ENCODE measurements at places on chromosomes 7 and 10.

GRCh38 chr10:29588629-29589421 is 45.9 kb downstream of the SVIL start:
- no peak for DNase-seq

DNA sequence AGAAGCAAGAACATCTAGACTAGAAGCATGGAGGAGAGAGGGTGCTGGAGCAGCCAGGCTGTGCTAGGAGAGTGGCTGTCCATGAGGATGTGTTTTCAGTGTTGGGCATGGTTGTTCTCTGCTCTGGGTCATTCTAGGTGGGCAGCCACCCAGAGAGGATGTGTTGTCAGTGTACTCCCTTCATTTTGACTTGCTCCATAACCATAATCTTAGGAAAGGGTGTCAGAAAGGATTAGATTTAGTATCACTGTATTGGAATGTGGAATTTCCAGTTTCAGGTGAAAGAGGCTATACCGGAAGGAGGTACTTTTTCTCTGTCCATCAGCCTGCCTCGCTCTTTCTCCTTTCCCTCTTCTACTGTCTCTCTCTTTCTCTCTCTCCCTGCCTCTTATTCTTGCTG is 474.5 kb upstream of the PODXL start:
- no peak for DNase-seq

DNA sequence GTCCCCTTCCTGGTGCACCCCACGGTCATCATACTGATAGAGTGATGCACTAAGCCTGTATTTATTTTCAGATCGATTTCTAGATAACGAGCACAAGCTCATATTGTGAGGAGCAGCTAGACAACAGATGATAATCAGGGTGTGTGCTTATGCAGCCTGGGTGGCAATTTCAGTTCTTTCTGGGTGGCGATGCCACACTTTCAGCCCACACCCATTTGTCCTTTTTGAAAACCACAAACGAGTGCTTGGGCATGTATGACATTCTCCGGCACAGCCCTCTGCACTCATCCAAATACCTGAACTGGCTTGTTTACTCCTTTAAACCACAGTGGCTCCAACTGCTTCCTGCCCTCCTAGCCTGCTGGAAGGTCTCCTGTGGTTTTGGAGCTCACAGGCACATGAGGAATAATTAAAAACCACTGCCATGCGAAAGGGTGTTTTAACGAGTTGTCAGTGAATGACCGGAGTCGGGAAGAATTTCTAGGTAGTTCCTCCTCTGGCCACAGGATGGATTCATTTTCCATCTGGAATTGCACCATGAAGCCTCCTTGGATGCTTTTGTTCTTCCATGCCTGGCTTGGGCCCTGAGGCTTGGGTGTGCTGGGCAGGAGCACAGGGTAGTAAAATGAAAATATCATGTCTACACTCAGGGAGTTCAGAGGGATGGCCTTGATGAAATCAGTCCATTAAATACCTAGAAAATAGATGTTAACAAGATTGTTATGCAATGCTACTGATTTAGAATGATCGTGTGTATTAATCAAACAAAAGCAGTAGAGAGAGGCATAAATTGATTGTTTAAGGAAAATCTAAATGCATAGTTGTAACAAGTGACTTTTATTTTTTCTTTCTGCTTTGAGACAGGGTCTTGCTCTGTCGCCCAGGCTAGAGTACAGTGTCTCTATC is 52.4 kb upstream of the ITGB1 start:
- DNase-seq: peak; percentile 4

DNA sequence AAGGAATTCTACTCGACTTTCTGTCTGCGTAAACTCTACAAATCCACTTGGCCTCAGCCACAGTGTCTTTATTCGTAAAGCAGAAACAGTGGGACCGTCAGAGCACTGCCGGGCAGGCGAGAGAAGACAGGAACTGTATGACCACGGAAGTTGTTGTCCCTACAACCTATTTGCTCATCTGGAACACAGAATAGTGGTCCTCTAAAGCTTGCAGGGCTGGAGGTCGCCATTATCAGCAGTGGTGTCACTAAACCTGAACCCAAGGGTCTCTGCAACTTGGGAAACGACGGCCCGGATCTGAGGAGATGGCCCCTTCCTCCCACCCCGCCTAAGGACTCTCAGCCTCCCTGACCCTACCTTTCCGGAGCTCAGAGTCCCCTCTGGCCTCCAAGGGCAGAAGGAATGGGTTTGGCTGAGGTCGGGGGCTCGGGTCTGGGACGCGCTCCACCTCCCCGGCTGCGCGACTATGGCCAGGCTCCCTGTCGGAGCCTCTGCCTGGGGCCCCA is 442 bp downstream of the STYXL1 start:
- no peak for DNase-seq

DNA sequence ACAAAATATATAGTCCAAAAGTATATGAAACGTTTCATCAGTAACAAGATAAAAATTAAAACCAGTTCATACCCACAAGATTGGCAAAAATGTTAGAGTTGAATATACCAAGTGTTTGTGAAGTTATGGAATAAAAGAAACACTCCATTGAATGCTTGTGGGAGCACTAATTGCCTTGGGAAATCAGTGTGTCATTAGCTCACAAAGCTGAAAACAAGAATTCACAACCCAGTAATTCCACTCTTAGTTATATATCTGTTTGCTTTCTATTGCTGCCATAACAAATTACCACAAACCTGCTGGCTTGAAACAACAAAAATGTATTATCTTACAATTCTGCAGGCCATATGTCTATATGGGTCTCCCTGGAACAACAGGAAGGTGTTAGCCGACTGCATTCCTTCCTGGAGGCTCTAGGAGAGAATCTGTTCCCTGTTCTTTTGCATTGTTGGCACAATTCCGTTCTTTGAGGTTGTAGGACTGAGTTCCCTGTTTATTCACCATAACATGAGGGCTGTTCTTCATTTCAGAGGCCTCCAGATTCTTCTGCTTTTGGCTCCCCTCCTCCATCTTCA is 45.7 kb downstream of the SEM1 start:
- DNase-seq: peak; percentile 80

DNA sequence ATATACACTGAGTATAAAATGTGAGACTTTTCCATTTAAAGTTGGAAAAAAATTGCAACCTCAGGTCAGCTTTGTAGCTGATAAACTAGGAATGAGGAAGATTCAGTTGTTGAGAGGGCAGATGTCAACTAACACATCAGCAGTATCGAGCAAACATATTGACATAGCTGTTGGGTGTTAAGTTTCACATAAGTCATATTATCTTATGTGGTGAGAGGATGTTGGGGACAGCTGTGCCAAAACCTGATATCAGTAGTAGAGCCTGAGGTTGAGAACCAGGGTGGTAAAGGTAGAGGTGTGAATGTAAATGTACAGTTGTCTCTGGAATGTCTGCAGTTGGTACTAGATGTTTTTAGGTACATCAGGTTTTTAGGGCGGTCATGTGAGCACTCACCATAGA is 5.0 kb downstream of the ZRANB1 start:
- DNase-seq: no peak

- DNase-seq: no peak
Observed at GRCh38 chr7:1537535-1538412, 7.3 kb downstream of the MAFK start.

- no peak for DNase-seq
Observed at GRCh38 chr10:127125331-127125730, 71.1 kb downstream of the INSYN2A start.

DNA sequence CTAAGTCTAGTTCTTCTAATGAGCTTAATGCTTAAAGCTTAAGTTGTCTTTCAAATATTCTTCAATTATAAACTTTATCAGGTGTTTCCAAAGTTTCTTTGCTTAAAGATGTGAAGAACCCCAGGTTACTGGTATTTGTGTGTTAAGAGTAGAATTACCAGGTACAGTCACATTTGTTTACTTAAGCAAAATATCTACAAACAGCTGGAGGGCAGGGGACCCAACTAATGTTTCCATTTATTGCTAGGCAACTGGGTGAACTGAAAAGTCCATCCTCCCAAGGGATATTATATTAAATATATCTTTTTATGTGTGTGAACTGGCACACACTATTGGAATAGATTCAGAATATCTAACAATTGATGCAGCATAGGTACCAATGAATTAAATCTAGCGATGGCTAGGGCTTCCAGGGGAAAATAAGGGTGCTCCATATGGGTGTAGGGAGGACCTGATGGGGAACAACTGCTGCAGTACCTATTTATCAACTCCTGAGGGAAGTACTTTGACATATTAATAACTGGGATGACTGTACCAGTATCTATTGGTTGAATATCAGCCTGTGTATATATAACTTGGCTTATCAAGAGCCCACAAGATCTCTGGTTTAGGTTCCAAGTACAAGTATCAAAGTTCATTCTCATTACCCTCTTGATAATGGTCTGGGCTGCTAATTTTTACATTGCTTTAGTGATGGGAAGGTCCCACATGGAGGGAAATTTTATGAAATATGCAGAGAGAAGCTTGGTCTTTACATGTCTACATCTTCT is 10.3 kb upstream of the AGR3 start:
- peak; percentile 87 for DNase-seq

DNA sequence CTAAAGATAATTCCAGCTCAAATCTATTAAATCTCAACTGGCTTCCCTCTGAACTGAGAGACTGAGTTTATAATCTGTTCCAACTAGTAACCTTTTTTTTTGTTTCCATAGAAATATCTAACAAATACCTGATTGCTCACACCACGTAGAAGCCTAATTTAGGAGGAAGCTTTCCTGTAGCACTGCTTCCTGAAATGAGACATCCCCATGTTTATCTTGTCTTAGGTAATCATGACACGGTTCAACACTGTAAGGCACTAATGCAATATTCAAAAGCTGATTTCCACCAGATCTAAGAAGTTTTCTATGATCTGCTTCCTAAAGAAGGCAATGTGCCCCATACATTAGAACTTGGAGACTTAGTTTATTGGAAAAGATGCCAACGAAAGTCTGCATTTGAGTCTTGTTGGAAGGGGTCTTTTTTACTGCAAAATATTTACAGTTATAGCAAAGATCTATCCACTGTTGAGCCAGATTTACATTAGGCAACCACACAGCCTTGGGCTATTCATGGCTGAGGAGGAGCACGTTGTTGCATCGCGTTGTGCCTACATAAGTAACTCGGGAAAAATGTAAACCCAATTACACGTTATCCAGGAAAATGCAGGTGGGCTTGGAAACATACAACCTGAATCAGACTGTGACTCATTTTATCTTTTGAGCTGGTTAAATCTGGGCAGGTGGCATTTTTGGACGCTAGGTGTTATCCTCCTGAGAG is 66.3 kb downstream of the VIPR2 start:
- DNase-seq: no peak

Data from NCI-H2081 (cell line).